ENCODE measurements at places on chromosomes 1 and 21.

- DNase-seq, result no peak
Observed at GRCh38 chr1:121483234-121483633, 298.5 kb downstream of the SRGAP2C start.

DNA sequence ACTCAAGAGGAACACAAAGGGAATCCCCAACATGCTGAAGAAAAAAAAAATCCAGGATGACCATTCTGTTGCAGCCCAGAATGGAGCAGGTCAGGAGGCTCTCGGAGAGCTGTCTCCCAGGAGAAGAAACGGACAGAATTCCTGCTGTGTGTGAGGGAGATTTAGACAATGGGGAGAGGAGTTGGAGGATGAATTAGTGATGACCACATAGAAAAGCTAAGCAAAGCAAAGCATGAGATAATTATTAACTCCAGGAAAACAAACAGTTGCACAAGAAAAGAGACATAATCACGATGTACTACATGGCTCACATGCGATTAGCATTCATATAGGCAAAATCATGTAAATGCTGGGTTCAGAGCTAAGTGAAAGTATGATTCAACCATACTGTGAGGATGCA is 61.1 kb upstream of the SMYD2 start:
- no peak for DNase-seq

DNA sequence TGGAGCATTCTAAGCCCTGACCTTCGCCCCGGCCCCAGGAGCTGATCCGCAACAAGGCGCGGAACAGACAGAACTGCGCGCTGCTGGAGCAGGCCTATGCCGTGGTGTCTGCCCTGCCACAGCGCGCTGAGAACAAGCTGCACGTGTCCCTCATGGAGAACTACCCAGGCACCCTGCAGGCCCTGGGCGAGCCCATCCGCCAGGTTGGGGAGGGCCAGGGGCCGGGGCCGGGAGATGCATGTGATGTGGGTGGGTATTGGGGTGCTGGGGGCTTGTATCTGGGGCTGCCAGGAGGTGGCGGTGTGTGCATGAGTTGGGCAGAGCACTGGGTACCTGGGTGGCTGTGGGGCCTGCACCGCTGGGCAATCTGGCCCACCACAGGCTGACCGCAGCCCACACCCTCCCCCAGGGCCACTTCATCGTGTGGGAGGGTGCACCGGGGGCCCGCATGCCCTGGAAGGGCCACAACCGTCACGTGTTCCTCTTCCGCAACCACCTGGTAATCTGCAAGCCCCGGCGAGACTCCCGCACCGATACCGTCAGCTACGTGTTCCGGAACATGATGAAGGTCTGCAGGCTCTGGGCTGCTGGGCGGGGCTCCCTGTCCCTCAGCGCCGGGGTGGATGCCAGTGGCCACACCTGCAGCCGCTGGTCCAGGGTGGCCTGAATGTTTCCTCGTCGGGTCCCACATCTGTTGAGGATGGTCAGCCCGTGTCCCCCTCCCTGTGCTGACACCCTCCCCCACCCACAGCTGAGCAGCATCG is 65.8 kb downstream of the TRIM11 start:
- DNase-seq, result no peak

DNA sequence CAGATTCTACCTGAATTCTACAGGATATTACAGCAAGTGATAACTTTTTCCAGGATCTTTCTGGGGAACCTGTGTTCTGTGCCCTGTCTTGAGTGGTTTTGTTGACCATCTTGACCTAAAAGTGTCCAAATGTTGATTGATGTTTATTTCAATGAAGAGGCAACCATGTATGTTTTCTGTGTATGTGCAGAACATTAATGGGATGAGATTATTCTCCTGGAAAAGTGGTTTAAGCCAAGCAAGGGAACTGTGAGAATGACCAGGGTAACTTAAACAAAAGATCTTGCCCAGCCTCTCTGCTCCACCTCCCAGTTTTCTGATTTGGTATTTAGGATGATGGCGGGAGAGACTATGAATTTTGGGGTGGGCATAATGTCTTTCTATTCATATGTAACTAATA is 1.0 kb upstream of the SAMD13 start:
- no peak for DNase-seq

DNA sequence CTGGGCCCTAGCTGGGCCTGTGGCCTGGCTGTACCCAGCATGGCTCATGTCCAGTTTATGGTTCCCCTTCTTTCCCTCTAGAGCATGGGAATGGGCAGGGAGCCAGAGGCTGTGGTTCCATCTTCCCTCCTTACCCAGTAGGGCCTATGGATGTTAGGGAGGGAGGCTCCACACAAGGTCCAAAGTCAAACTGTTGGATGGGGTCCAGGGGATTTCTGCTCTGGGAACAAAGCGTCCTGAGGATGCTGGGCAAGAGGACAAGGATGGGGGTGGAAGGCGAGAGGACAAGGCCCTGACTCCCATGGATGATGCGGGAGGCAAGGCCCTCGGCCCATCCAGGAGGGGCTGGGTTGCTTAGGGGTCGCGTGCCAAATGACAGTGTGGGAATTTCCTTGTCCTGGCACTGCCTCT is 17.3 kb downstream of the CSF1 start:
- DNase-seq, result no peak

- DNase-seq, result no peak
Observed at GRCh38 chr21:18148401-18148800, 96.2 kb upstream of the CHODL start.

DNA sequence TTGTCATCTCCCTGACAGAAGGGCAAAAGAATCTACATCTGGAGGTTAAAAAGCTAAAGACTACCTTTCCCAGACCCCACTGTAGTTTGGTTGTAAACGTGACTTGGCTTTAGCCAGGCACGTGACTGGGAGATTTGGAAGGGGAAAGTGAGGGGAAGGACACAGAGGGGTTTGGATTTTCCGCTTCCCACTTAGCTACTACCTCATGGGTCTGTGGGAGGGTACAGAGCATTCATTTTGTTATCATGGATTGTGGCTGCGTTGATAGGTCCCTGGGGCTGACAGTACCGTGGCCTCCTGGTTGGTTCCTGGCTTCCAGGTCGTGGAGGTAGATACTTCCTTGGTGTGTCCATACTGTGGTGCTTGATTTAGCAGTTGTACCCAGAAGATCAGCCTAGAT is 2.6 kb downstream of the CHD1L start:
- no peak for DNase-seq

DNA sequence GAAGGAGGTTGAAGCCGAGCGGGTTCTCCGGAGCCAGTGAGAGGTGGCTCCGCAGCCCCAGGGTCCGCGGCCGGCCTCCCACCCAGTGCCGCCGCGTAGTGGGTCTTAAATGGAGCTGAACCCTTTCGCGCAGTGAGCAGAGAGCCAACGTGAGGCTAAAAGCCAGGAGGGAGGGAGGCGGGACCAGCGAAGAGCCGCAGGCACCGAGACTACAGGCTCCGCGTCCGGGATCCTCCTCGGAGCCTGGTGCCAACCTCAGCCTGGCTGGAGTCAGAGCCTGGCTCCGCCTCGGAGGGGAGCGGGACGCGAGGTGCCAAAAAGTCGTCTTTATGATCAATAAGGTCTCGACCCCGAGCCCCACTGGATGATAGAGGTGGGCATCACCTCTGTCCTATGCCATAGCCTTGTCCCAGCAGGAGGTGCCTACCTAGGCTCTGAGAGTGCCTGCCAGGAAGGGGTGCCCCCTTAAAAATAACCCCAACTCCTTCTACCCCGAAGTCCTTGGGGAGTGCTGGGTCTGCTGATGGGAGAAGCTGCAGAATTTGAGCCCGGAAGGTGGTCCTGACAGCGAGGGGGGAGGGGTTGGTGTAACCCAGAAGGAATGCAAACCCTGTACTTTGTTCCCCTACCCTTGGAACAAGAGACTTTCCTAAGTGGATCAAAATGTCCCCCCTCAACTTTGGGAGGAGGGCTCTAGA is 1.6 kb downstream of the IGSF21 start:
- DNase-seq, result no peak

GRCh38 chr1:45345014-45345413 is 4.8 kb upstream of the MUTYH start:
- DNase-seq, result no peak

GRCh38 chr1:221308534-221309511 is 429.6 kb downstream of the HLX start:
- no peak for DNase-seq

DNA sequence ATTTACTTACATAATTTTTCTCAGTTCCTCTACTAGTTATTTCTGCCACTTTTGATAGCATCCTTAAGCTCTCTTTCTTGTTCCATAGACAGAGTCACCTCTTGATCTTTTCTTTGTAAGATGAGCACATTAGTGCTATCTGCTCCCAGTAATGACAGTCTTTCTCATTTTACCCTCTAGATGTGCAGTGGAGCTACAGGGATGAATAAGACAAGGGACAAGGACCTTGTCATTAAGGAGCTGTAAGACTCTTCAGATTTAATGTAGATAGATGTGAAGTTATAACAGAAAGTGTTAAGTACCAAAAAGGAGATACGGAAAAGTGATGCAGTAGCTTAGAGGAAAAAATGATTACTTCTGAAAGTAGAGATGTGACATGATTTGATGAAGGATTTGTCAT is 20.4 kb downstream of the SCP2 start:
- no peak for DNase-seq

GRCh38 chr1:25031601-25031965 is 101.5 kb upstream of the RUNX3 start:
- no peak for DNase-seq

GRCh38 chr1:47527653-47528272 is 89.9 kb downstream of the FOXD2 start:
- peak; percentile 31 for DNase-seq

DNA sequence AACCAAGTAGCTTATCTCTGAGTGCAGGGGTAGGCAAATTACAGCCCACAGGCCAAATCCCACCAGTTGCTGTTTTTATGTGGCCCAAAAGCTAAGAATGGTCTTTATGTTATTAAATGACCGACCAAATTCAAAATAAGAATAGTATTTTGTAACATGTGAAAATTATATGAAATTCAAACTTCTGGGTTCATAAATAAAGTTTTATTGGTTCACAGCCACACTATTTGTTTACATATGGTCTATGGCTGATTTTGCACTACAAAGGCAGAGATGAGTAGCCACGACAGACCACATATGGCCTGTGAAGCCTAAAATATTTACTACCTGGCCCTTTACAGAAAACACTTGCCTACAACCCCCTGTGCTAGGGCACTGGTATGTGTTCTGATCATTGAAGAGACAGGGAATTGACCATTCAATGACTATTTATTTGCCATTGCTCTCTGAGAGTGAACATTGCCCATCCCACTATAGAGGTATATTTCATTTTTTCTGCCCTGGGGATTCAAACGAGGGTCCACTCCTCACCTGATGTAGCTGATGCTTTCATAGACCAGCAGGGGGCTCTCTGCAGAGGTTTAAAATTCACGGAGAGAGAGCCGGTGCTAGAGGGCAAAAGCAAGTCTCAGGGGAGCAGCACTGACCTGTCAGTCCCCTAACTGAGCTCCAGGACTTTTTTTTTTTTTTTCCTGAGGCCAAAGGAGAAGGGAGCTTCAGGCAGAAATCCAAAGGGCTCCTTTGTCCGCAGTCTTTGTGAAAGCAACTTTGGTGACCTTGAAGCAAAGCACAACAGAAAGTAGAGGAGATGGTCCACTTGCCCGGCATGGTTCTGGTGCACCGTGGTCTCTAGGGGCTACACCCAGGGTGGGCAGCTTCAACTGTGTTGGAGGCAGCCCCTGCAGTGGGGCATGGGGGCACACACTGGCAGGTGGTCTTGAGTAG is 7.3 kb upstream of the GNL2 start:
- peak; percentile 53 for DNase-seq

DNA sequence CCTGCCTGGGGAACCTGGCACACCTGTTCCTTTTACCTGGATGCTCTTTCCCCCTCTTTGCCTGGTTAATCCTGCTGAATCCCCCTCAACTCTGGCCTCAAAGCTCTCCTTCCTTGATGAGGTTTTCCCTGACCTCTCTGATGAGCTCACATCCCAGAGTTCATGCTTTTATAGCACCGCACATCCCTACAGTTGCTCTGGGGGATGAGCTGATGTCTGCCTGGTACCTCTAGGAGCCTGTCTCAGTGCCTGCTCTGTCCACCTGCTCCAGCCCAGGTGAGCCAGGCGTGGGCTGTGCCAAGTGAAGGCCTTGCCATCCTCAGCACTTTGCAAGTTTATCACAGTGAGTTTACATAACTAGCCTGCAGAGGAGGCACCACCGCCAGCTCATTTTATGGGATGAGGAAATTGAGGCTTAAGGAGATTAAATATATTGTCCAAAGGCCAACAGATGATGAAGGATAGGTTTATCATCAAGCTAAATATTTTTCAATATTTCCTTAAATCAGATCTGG is 58.6 kb upstream of the TMPRSS2 start:
- no peak for DNase-seq

- DNase-seq, result no peak
Observed at GRCh38 chr1:155776414-155776813, 80.6 kb downstream of the GON4L start.

GRCh38 chr1:32894019-32894600 is 7.1 kb downstream of the TMEM54 start:
- DNase-seq, result no peak

GRCh38 chr21:45299026-45299863 is 11.6 kb upstream of the POFUT2 start:
- no peak for DNase-seq

DNA sequence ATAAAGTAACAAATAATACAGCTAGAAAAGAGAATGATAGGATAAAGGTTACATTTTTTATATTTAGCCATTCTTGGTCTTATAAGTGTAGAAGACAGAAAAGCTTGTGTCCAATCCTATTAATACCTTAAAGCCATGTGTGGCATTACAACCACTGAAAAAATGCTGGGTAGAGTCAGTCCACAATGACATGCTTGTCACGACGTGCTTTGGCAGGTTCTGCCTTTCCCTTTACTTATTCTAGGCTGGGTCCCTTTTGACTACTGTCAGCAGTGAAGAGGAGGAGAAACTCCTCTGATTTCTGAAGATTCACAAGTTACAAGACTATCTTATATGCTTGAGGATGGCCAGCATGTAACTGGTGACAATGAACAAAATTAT is 14.6 kb upstream of the AIM2 start:
- DNase-seq, result no peak

GRCh38 chr1:65503427-65503826 is 83.0 kb downstream of the LEPR start:
- DNase-seq, result no peak

DNA sequence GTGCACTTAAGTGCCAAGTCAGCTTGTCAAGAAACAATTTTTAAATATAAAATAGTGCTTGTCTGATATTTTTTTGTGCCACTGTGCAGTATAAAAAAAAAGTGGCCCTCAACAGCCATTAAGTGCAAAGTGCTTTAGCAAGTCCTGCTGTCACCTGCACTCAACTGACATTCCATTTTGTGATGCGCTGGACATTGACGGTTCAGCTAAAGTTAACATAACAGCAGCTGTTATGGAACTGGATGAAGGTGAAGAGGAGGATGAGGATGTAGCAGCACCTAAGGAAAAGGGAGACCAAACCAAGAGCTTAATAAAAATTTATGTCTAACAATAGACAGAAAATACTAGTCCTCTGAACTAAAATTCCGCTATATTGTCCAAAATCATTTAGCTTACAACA is 7.3 kb upstream of the RBM34 start:
- no peak for DNase-seq

DNA sequence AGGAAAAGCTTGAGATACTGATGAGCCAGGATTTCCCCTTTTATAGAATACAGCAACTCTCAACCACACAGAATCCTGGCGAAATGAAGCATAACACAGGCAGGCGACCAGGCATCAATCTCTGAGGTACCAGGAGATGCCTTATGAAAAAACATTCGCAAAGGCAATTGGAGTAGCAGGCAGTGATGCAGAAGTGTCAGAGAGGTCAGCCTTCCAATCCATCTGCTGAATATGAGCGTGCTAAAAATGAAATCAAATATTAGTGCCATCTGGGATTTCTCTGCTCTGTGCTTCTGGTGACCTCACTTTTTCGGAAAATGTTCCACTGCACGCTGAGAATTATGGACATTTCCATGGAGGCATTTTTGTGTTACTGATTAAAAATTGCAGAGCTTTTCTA is 258.8 kb downstream of the VAV3 start:
- DNase-seq, result no peak

Measured in NCI-H2081 (cell line).